Tongue (tissue), 3 donors: ENCODE measurements at places on chromosomes 6 and 20.

DNA sequence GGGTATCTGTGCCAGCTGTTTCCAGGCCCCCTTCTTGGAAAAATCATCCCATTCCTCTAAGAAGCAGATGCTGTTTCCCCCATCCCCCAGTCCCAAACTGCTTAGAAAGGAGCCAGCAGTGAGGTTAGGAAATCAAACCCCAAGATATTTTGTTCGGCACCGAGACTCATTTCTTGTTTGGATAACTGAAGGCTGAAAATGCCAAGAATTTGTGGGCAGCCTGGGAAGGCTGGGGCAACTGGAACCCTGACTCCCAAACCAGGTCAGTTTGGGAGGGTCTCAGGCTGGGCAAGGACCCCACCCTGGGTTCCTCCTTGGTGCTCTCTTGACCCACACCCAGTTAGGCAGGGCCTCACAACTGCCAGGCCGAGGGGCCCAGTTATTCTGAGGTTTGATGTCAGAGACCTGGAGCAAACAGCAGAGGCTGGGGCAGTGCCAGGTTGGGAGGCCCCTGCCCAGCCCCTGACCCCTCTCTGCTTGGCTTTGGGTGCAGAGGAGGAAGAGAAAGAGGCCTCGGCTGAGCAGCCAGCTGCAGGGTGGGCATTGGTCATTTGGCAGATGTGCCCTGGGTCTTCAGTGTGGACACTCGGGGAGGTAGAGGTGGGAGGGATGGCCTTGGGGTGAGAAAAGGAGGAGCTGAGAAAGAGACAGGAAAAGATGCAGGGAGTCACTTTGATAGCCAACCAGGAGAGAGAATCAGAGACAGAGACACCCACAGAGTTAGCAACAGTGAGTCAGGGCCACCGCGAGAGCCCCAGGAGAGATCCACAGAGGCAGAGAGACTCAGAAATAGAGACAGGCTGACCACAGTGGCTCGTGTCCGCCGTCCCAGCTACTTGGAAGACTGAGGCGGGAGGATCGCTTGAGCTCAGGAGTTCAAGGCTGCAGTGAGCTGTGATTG lies 5.0 kb downstream of the ANGPT4 start:
- peak; percentile 80 for DNase-seq

GRCh38 chr6:112026933-112027332 lies 27.0 kb upstream of the CCN6 start:
- DNase-seq: no peak

DNA sequence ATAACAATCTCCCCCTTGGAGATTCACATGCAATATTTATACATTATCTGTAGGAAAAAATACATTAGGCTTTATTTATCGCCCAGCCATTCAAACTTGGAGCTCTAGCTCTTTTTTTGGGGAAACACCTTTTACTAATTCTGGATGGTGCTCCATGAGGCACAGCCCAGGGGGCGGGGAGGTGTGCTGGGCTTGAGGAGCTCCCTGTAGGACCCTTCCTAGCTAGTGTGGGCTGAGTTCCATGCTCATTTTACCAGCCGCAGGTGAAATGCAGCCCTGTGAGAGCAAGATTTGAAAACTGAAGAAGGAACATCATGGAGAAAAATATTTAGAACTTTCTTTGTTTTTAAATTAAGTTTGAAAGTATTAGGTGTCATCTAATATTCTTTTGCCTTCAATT lies 99.6 kb upstream of the POPDC3 start:
- no peak for DNase-seq

DNA sequence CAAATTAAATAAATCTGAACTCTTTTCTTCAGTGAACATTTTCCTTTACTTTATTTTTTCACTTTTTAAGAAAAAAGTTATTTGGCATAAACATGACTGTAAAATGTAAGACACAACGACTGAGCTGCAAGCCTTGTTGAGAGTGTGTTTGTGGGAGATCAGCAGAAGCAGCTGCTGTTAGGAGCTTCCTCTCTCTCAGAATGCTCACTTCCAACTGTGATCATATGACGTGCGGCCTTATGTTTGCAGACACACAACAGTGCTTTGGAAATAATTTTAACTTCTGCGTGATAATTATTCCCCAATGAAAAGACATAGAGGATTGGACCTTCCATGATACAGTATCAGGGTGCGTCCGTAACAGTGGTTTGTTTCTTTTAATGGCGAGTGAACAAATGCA lies 104.0 kb downstream of the ARHGAP18 start:
- DNase-seq: peak; percentile 53

DNA sequence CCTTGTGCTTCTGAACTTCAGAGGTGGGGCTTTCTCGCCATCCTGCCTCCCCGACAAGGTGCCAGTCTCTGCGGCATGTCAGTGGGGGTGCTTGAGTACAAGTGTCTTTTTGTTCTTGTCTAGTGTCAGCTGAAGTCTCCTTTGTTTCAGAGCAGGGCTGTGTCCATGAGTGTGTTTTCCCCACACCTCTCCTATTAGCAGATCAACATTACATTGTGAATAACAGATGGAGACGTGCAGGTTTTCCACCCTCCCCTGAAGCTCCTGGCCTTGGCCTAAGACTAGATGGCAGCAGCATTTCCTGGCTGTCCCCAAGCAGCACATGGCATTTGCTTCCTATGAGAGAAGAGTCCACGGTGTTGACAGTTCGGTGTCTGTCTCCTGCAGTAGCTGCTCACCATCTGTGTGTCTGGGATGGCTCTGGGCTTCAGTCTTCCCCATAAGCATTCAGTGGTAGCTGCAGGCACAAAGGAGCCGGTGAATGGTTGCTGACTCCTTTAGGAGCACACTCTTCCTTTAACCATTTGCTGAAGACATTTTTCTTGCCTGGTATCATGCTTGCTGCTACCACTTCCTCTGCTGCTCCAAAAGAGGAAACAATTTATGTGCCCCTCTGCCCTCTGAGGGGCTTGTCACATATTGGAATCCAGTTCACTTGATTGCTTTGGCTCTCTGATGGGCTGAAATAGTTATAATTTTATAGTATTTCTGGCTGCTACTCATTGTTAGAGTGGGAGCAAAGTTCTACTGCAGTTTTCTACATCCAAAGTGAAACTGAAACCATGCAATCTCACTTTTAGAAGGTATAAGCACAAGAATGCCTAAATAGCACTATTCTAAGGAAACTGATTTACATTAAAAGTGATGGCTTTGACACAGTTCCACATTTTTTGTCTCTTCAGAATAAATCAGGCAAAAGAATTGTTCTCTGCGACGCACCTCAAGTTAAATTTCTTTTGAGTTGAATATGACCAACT lies 913.0 kb downstream of the C6orf118 start:
- no peak for DNase-seq

- no peak for DNase-seq
Observed at GRCh38 chr20:10531848-10532247, 96.7 kb downstream of the SLX4IP start.

GRCh38 chr20:57106030-57106682 lies 160.3 kb downstream of the BMP7 start:
- no peak for DNase-seq

GRCh38 chr20:40669692-40670091 lies 19.3 kb downstream of the MAFB start:
- DNase-seq: no peak

- no peak for DNase-seq
Observed at GRCh38 chr20:16707674-16708073, 22.2 kb upstream of the SNRPB2 start.

DNA sequence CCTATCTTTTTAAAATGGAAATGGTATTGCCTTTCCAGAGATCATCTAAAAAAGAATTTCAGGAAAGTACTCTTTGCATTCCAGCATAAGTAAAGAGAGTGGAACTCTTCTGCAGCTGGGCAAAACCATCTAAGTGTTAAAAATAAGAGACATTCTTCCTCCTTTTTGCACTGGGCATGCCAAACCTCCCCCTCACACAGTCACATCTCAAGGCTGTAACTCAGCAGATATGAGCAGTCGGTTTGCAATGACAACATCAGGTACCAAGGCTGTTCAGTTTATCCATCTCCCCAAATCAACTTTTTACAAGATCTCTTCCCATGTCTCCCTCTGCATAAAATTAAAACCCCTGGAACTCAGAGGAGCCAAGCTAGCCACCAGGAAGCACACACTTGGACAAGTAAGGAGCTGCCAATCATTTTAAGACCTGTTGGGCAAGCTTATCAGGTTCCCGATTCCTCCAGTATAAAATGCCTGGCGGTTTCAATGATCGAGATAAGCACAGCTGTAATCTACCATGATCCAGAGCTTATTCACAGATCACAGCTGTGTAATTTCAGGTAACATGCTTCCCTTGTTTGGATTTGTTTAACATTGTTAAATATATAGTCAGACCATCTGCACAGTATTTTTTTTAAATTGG lies 23.2 kb downstream of the ID4 start:
- DNase-seq: no peak

DNA sequence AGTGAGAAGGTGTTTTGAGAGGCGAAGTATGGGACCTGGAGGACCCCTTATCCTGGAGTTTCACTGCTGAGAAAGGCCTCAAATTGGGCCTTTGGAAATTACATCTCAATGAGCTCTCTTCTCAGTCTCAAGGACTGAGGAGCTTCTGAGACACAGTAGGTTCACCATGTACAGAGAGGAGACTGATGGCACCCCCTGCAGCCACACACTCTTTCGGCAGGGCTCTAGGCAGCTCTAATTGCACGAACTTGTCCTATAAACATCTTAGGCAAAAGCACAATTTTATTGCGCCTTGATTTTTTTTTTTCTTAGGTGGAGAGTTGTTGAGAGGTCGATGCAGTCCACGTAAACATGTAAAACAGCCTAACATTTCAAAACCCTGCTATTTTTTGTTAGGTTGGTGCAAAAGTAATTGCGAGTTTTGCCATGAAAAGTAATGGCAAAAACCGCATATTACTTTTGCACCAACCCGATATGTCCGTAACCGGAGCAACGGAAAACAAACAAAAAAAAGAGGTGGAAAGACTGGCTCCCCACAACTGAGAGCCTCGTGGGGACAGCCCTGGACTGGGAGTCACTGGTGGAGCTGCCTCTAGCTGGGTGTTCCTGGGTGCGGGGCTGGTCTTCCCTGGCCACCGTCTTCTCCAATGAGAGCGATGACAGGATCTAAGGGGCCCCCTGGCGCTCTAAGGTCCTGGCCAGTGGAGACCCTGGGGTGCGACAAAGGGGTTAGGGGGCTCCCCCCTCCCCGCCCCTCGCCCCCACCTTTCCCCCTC lies 84.0 kb upstream of the EYA2 start:
- DNase-seq: peak; percentile 58

GRCh38 chr6:112576423-112576822 lies 229.3 kb downstream of the RFPL4B start:
- DNase-seq: no peak

DNA sequence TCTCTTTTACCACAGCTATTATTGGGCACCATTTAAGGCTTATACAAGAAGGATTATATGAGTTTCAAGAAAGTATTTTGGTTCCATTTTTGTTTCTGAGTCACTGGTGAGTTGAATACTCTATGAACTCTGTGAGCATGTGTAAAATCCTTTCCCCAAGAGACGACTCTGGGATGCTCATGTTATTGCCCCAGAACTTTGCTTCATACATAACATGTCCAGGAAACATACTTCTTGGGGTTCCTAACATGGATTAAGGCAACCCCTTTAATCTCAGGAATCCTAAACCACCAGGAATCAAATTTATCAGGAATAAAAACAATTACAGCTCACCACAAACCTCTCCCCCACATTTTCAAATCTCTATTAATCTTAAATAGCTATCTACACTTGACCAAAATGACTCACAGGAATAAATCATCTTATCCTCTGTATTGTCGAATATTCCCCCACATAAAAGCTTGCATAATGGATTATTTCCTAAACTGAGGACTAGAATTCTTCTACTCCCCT lies 117.5 kb upstream of the COL21A1 start:
- DNase-seq: no peak

GRCh38 chr6:125066140-125066539 lies 87.4 kb upstream of the TPD52L1 start:
- no peak for DNase-seq

GRCh38 chr6:105646391-105646867 lies 243.5 kb upstream of the PREP start:
- DNase-seq: no peak
